ENCODE measurements at places on chromosomes 1 and 21.
A peak's percentile ranks its signal among the peaks of the same experiment; 100 is the strongest.

- peak; percentile 19 for DNase-seq
Observed at GRCh38 chr1:30904191-30904961, 4.2 kb downstream of the SDC3 start.

DNA sequence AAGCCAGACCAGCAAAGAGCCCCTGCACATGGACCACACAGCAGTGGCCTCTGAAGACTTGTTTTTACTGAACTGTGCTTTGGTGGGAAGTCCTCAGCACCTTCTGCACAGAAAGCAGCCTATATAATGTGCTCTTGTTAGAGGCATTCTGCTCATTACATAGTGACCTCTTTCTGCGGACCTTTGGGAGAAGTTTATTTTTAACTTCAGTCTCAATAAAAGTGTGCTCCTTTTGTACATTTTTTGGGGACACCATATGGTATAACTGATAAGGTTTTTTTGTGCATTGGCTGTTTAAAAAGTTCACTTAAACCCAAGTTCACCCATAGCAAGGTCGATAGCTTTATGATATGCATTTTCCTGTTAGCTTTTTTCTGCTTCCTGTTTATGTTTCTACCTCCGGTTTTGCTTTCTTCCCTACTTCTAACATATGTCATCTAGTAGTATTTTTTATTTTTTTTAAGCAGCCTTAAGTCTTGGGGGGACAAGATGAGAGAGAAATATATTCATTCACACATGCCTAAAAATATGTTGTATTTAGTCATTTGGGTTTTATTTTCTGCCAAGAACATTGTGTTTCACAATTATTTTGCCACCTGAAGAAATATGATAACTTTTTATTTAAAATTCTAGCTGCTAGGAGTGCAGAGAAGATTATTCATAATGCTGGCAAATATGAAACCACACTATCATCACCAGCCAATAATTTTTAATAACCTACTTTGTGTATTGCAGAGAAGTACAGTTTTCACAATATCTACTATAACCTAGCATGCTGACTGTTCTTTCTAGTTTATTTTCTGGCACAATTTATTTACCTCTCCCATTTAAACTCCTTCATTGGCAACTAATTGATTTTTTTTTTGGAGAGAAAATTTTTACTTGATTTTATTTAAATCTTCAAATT lies 22.9 kb upstream of the SLC19A2 start:
- no peak for DNase-seq

GRCh38 chr1:2414297-2414958 lies 2.1 kb upstream of the PEX10 start:
- peak; percentile 66 for DNase-seq

DNA sequence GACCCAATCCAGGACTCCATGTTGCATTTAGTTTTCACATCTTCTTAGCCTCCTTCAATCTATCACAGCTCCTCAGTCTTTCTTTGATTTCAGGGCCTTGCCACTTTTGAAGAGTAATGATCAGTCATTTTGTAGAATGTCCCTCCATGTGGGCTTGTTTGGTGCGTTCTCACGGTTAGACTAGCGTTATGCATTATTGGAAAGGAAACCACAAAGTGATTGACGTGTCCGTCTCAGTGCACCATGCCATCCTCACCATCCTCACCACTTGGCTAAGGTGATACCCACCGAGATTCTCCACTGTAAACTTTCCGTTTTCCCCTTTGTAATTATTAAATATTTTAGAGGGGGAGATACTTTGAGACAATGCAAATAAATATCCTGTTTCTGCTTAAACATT lies 59.6 kb upstream of the OLIG2 start:
- DNase-seq: no peak

GRCh38 chr1:179663810-179664209 lies 72.2 kb downstream of the TDRD5 start:
- no peak for DNase-seq

DNA sequence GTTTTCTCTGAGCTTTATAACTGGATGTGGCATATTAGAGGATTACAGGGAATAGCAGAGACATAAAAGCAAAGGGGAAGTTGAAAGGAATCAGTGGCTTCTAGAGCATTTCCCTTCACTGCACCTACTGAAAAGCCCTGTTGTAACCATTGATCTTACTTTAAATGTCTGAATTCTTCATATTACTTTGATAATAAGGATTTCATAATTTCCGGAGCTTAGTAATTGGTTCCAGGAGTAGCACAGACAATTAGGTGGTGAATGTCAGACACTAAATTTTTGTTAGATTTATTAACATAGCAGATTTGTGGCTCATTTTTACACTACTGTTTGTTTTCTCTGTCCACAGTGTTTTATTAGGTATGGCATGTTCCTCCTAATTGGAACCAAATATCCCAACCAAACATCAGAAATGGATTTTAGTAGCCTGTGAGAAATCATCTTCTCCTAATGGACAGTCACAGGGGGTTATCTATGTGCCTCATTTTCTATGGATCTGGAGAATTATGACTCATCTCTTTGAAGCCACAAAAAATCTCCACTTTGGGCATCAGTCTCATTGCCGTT lies 100.5 kb downstream of the GIPC2 start:
- DNase-seq: no peak

DNA sequence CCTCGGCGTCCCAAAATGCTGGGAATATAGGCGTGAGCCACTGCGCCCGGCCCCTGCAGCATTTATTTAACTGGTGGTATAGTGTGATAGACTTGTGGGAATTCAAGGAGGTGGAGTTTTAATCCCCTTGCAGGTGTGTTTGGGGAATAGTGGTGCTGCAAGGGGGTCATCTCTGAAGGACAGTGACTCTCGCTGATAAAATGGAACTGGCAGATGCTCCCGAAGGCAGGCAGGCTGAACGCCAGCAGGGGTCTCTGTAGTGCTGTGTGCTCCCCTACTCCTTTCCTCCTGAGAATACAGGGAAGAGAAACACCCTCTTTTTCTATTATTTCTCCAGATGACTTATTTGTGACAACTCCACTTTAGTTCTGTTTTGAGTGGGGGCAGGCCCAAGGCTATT lies 4.0 kb downstream of the OSCP1 start:
- DNase-seq: peak; percentile 11

DNA sequence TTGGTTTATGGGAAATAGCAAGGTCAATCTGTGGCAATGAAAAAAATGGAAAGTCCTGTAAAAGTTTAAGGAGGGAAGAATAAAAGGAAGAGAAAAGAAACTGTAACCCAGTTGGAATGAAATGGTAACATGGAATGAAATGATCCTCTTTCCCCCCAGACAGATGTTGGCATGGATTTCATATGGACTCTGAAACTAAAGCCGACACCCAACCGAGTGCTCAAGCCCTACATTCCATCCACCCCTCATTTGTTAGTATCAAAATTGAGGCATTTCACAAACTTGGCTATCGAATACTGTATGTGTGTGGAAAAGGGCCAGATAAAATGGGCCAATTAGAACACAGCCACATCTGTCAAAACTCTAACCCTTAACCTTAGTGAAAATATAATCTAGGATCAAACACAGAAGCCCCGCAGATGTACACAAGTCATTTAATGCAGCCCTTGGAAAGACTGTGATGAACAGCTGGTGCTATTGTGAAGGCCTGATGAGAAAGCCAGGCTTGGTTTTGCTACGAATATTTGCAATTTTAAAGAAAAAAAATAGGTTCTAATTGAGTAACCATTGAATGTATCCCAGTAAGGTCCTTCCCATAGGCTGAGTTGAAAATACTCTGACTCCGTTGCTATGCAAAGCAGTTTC lies 72.6 kb upstream of the RGL1 start:
- no peak for DNase-seq

- DNase-seq: no peak
Observed at GRCh38 chr1:119011116-119011515, 23.0 kb upstream of the TBX15 start.

- DNase-seq: peak; percentile 40
Observed at GRCh38 chr21:35026617-35027562, 22.2 kb downstream of the RUNX1 start.

GRCh38 chr1:4853904-4854303 lies 199.5 kb downstream of the AJAP1 start:
- no peak for DNase-seq

GRCh38 chr21:45833414-45833813 lies 148.2 kb upstream of the COL6A1 start:
- DNase-seq: no peak

GRCh38 chr1:112964347-112964746 lies 8.4 kb upstream of the SLC16A1 start:
- no peak for DNase-seq

DNA sequence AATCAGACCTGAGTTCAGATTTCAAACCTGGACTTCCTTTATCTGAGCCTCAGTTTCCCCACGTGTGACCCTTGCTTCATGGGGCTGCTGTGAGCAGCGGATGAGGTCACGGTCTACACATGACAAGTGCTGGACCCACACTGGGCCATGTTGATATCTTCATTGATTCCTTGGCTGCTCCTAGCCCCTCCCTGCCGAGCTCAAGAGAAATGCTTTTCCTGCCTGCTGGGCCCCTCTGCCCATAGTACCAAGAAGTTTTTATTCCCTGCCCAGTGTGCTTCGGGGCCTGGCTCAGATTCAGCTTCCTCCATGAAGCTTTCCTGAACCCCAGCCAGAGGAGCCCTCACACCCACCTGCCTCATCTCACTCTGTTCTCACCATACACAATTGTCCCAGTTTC lies 181.6 kb downstream of the PTPRU start:
- DNase-seq: no peak

Measured in NCI-H1436 (cell line).